ENCODE measurements at places on chromosomes 2 and 18. TPM values are rescaled to one million over a fixed set of nuclear protein-coding genes. Genes with fewer than 3 reads are reported as not detected.

DNA sequence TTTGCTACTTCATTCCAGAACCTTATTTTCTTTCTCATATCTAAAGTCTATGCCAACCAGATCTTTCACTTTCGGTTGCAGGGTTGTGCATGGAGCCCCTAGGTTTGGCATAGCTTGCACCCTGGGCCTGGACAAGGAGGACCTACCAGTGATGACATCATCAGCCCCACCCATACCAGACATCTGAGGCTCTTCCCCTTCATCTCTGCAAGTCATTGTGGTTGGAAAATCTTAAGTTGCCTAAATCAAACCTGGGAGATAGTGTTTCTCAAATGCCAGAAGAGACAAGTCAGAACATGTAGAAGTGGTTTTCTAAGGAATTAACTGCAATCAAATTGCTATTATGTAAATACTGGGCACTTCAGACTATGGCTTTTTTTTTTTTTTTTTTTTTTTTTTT, 363.3 kb downstream of the ZNF516 start:
- no peak for DNase-seq

GRCh38 chr2:84038866-84039265, 420.2 kb downstream of the SUCLG1 start:
- DNase-seq, result no peak

DNA sequence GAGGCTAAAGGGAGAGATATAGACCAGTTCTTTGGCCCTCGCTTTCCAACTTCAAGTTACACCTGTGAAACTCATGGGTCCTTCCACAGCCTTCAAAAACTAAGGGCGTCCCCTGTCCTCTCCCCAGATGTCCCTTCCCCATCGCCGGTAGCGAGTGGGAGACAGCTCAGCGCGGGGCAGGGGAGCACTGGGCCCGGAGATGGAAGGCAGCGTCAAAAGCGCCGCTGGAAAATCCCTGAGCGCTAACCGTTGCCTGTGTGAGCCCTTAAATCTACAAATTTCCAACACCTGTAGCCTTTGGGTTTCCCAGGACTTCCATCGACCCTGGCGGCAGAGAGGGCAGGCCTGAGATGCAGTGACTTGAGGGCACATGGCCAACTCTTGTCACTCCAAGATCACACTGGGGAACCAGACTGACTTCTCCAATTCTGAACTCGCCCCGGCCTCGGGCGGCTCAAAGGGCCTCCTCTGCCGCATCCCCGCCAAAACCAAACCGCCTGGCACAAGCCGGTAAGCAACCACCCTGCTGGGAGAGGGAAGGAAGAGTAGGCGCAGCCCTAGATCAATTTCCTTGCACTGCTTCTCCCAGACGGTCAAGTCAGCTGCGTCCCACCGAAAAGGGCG, 879 bp upstream of the EPAS1 start:
- DNase-seq, result no peak

- DNase-seq, result no peak
These were observed 75.7 kb downstream of the MYO1B start for GRCh38 chr2:191320881-191321280.

DNA sequence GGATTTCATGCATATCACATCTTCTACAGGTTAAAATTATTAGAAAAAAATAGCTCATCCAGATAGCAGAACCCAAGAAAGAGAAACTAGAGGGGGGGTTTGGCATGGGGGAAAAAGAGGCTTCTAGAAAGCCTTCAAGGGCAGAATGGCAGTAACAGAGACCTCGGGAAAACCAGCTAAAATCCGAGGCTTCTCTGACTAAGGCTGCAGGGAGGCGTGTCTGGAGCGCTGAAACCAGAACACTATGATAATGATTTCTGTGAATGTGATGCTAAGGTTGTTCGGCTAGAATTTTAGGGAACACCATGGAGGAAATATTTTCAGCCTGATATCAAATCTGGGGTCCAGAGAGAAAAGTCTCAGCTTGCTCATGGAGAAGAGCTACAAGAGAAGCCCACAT, 73.0 kb downstream of the ATP8B1 start:
- no peak for DNase-seq

GRCh38 chr2:138609446-138609845, 107.9 kb downstream of the SPOPL start:
- DNase-seq, result no peak

GRCh38 chr2:119484834-119485233, 39.4 kb downstream of the SCTR start:
- DNase-seq, result peak; percentile 38

DNA sequence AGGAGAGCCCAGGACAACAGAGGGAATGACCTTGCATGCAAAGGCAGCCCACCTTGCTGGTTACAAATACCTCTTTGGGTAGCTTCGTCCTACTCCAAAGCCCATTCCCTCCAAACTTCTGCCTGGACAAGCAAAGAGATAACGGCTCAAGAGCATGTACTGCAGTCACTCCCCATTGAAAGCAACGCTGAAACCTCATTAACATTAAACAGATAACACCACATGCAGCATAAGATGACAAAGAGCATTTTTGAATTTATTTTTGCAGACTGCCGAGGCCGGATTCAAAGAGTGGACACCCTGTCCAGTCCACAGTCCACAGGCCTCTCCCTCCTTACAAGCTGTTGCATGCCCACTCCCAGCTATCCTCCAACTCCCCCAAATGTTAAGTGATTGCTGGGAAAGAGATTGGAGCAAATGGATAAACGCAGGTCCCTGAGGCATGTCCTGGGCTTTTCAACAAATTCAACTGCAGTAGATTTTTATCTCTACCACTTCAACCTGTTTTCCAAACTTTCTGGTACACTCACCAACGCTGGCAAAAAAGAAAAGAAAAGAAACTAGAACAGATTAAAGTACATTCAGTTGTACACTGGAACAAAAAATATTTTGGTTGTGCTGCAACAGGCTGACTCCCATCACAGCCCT, 40.1 kb downstream of the MREG start:
- no peak for DNase-seq

GRCh38 chr2:26585966-26586365, 55.2 kb downstream of the CIB4 start:
- no peak for DNase-seq

GRCh38 chr2:53646788-53647187, 120.8 kb upstream of the CHAC2 start:
- DNase-seq, result no peak

GRCh38 chr2:8049851-8050571, 631.8 kb upstream of the ID2 start:
- DNase-seq, result no peak

DNA sequence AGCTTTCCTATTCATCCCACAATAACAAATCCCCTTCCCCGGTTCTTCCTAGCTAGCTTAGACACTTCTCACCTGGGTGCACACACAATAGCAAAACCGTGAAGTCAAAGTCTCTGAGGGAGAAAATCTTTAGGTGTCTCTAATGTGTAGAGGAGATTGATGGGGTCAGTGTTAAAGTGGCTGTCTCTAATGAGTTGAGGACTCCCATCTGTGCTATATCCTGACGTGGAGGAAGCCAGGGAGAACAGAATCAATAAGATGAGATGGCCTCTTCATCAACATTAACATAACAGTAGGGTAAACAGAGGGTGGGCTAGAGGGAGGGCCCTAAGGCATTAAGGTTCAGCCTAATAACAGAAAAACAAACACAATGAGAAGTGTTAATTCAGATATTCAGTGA, 120.4 kb downstream of the SLC5A7 start:
- DNase-seq, result no peak

DNA sequence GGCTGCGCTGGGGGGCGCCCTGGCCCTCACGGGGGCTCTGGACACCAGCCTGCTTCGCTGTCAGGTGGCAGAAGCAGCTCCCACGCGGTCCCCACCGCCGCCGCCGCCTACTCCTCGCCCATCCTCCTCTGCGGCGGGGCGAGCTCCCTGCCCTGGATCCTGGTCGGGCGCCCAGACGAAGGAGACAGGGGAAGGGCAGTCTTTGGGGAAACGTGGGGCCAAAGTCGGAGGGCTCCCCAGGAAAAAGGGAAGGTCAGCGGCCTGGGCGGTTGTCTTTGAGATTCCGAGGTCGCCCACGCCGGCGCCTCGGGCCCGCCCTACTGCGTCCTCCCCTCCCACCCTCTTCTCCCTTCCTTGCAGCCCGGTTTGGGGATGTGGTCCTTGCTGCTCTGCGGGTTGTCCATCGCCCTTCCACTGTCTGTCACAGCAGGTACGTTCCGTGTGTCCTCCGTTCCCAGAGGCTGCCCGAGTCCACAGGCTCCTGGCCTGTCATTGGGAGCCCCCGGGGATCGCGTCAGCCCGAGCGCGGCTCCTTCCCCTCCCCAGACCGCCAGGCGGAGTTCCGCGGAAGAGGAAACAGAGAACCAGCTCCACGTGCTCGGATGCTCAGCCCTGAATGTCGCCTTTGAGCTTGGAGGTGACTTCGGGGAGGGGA, 800 bp downstream of the IL1RL2 start:
- DNase-seq, result no peak

- no peak for DNase-seq
These were observed 83.6 kb downstream of the ACVR1 start for GRCh38 chr2:157792335-157793052.

GRCh38 chr2:126512026-126512425, 143.9 kb upstream of the GYPC start:
- DNase-seq, result no peak

- no peak for DNase-seq
These were observed 80.4 kb downstream of the TNS1 start for GRCh38 chr2:217922101-217923006.

The FTCDNL1 gene
- 1.3 TPM for total RNA-seq

The TRIM43 gene
- total RNA-seq, result not detected

The TEX44 gene
- not detected for total RNA-seq

The PASK gene
- total RNA-seq, result 9.2 TPM

The EMILIN1 gene
- 7.4 TPM for total RNA-seq

The UGT1A5 gene
- total RNA-seq, result not detected

Data from kidney epithelial cell (primary cell).